Gastrocnemius medialis (tissue), 4 donors: ENCODE measurements at places on chromosomes 7 and 10. TPM values are rescaled to one million over a fixed set of nuclear protein-coding genes. Genes with fewer than 3 reads are reported as not detected.

The OR2A5 gene
- not detected for total RNA-seq

DNA sequence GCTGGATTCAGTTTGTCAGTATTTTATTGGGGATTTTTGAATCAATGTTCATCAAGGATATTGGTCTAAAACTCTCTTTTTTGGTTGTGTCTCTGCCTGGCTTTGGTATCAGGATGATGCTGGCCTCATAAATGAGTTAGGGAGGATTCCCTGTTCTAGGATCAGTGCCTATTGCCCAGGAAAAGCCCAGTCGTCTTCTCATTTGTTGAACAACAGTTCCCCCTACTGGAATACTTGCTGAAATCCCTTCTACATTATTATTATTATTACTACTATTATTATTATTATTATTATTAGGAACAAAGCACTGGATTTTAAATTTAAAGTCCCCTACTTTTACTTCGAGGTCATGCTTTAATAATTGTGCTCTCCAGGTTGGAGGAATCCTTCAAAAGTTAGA is 528.9 kb downstream of the MAGI2 start:
- H3K4me3 ChIP-seq: no peak overlapping the region
- no peaks in the 10 kb centered on the region for H3K27me3 ChIP-seq
- no peak for DNase-seq
- H3K4me1 ChIP-seq: no peaks in the 10 kb centered on the region
- H3K27ac ChIP-seq: no peak overlapping the region

GRCh38 chr7:24926623-24927524 is 53.1 kb downstream of the OSBPL3 start:
- no peak for DNase-seq
- no peak overlapping the region for H3K27ac ChIP-seq
- peaks cover 22% of the 10 kb centered on the region for H3K4me1 ChIP-seq
- H3K4me3 ChIP-seq: no peak overlapping the region
- no peaks in the 10 kb centered on the region for H3K36me3 ChIP-seq
- H3K27me3 ChIP-seq: no peaks in the 10 kb centered on the region

GRCh38 chr7:137283153-137283552 is 60.4 kb downstream of the PTN start:
- no peak overlapping the region for H3K27ac ChIP-seq
- DNase-seq: no peak
- H3K4me1 ChIP-seq: no peaks in the 10 kb centered on the region
- H3K36me3 ChIP-seq: no peaks in the 10 kb centered on the region
